ENCODE measurements at places on chromosomes 5 and 9. TPM values are rescaled to one million over a fixed set of nuclear protein-coding genes. Genes with fewer than 3 reads are reported as not detected.

Gene ANKRD34B
- not detected for total RNA-seq

Gene EDIL3
- total RNA-seq: 23.6 TPM

Gene TPPP
- 7.3 TPM for total RNA-seq

Gene CDKN2B
- total RNA-seq: 3.6 TPM

Gene HMMR
- 0.46 TPM for total RNA-seq

Gene FOXD4
- not detected for total RNA-seq

Gene SARDH
- total RNA-seq: 1.3 TPM

Gene INSL4
- total RNA-seq: not detected

Gene RNF224
- not detected for total RNA-seq

Gene PRDM9
- total RNA-seq: not detected

Gene SUSD3
- total RNA-seq: 1.1 TPM

Gene SREK1IP1
- total RNA-seq: 10.2 TPM

Gene IFNA21
- total RNA-seq: not detected

Gene ALDH7A1
- 26.4 TPM for total RNA-seq

Gene EMB
- total RNA-seq: 7.8 TPM

Gene DMRT3
- total RNA-seq: 0.16 TPM

Gene CEL
- 0.59 TPM for total RNA-seq

Gene IL5
- not detected for total RNA-seq

Gene ERP44
- total RNA-seq: 14.8 TPM

Gene ARHGEF28
- 1.8 TPM for total RNA-seq

Gene ADAMTSL2
- total RNA-seq: 9.6 TPM

Gene LOX
- total RNA-seq: 6.8 TPM

Gene LHFPL2
- 7.9 TPM for total RNA-seq

Gene ROPN1L
- 0.43 TPM for total RNA-seq

Gene GRM6
- not detected for total RNA-seq

Gene DRD1
- 0.05 TPM for total RNA-seq

Gene ICE1
- 19.8 TPM for total RNA-seq

Gene GABRB2
- 0.22 TPM for total RNA-seq

Gene ARID3C
- total RNA-seq: not detected

Gene PTPN3
- 17.4 TPM for total RNA-seq

Gene SV2C
- 0.67 TPM for total RNA-seq

Gene TRIO
- total RNA-seq: 89.8 TPM

Gene IFT74
- total RNA-seq: 8.7 TPM

Gene DAB2IP
- total RNA-seq: 60.3 TPM

Gene RMI1
- total RNA-seq: 3.9 TPM

Gene TLR4
- 7.5 TPM for total RNA-seq

Gene SLC1A3
- total RNA-seq: 53.0 TPM

Gene GFI1B
- not detected for total RNA-seq

Gene CORO2A
- total RNA-seq: 0.19 TPM

Gene TAF11L5
- total RNA-seq: not detected

Gene SPINK13
- total RNA-seq: not detected

All from cardiac septum (tissue), 1 donor.